ENCODE measurements at places on chromosomes 3 and 15. TPM values are rescaled to one million over a fixed set of nuclear protein-coding genes. Genes with fewer than 3 reads are reported as not detected.

DNA sequence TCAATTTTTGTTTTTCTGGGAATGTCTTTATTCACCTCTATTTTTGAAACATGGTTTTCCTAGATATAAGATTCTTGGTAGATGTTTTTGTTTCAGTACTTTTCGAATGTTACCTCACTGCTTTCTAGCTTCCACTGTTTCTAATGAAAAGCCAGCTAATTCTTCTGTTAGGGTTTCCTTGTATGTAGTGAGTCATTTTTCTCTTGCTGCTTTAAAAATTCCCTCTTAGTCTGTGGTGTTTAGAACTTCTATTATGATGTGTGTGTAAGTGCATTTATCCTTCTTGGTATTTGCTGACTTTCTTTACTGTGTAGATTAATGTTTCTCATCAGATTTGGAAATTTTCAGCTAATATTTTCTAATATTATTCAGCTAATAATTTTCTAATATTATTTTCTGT is 151.1 kb upstream of the OSTN start:
- no peak for DNase-seq

The TSPAN3 gene
- 417 TPM for total RNA-seq

DNA sequence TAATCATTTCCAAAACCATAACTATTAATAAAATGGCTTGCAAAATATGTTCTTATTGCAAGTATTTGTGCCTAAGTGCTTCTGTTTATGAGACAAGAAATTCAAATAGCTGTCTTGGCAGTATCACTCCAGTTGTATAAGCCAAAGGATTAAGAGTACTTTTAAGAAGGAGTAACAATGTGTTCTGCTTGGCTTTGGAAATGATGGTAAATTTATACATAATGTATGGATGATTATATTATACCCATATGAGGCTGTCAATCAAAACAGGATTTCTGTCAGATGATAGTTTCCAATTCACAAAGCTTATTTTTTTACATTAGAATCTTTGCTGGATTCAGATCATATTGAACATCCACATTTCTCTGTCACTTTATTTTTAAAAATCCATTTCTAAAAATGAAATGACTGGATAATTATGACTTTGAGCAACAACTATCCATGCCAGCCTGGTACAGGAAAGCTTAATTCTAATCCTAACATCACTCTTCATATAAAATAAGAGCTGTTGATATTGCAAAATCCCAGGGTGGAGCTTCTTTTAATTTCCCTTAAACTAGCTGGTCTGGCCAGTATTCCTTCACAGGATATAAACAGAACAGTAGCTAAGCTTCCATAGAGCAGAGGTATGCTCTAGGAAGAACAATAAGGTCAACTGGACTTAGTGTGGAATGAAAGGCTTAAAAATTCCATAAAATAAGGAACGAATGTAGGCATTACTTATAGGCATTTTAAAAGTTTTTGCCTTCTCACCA is 30.0 kb upstream of the ZNF280D start:
- no peak for DNase-seq

DNA sequence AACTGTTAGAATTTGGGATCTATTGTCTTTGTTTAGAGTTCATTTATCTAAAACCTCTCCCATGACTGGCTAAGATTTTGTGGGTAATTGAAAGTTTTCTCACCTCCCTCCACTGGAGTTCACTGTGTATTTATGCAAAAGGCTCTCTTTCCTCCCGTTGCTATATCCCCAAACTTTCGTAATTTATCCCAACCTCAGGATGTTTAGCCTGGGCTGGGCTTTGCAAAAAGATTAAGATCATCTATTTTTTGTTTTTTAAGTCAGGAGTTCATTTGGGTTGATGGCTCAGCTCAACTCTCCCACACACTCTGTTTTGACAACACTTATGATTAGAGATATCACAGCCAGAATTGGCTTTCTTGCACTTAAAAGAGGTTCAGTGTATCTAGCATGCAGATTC is 27.0 kb downstream of the SUCNR1 start:
- DNase-seq = no peak

DNA sequence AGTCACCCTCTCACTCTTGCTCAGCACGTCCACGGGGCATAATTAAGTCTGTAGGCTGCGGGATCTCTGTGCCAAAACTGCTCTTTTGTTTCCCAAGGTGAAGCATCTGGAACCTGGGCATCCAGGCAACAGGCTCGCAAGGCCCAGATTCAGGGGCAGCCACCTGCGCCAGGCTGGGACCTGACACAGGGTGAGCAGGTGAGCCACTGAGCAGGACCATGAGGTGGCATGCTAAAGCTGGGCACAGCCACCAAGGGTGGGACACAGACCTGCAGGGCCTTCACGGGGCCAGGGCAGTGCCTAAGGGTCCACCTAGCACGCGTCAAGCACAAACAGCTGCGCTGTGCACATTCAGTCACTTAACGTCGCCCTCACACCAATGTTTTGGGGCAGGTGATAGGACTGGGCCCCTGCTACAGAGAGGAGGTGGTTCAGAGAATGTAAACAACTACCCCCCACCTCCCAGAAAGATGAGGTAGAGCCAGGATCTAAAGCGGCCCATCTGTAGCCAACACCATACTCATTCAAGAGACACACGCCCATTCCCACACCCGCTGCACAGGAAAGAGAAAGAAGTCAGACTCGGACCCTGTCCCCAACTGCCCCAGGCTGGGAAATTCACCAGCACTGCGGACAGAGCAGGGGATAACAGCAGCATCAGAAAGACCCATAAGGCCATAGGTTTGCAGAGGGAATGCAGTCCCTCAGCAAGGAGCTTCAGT is 16.3 kb downstream of the XXYLT1 start:
- no peak for DNase-seq

The PRKCI gene
- 35.2 TPM for total RNA-seq

DNA sequence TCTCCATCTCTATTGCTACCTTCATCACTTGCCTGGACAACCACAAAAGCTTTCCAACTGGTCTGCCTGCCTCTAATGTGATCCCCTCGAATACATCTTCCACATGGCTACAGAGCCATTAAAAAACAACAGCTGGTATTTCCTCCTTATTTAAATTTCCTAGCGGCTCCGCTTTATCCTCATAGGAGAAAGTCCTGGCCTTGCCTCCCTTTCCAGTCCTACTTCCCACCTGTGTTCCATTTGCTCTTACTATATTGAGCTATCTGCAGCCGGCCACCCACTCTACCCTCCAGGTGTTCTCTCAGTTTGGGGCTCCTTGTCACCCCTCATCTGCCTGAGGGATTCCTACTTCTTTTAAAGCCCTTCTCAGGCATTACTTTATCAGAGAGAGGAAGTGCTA is 49.7 kb upstream of the TSPAN3 start:
- no peak for DNase-seq

- no peak for DNase-seq
These were observed 30.7 kb downstream of the ARIH2 start for GRCh38 chr3:48949376-48949717.

- DNase-seq = no peak
These were observed 17.5 kb downstream of the LSG1 start for GRCh38 chr3:194654443-194654842.

Data from LHCN-M2 (cell line).